Cardiac septum (tissue), 1 donor: ENCODE measurements at places on chromosomes 4 and X.

GRCh38 chr4:56118845-56119244 lies 170.1 kb downstream of the CEP135 start:
- no peak for DNase-seq

- no peak for DNase-seq
Observed at GRCh38 chrX:74578137-74578536, 36.3 kb downstream of the RLIM start.

GRCh38 chr4:149112109-149112508 lies 669.9 kb upstream of the NR3C2 start:
- no peak for DNase-seq

DNA sequence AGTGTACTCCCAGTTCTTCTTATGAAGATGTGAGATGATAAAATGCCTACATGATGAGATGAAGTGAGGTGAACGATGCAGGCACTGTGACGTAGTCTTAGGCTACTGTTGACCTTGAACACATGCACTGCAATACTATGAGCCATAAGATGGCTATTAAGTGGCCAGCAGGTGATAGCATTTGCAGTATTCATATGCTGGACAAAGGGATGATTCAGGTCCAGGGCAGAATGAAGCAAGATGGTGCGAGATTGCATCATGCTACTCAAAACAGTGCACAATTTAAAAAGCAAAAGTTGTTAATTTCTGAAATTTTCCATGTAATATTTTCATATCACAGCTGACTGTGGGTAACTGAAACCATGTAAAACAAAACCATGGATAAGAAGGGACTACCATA lies 781.4 kb downstream of the PCDH18 start:
- DNase-seq: no peak

- DNase-seq: no peak
Observed at GRCh38 chrX:123797543-123798447, 62.1 kb upstream of the XIAP start.

- DNase-seq: no peak
Observed at GRCh38 chrX:10021461-10022272, 54.5 kb downstream of the CLDN34 start.
